Panc1 (cell line): ENCODE measurements at places on chromosomes 3 and 15. TPM values are rescaled to one million over a fixed set of nuclear protein-coding genes. Genes with fewer than 3 reads are reported as not detected.

The PYGO1 gene
- 2.4 TPM for total RNA-seq

The CILP gene
- 0.08 TPM for total RNA-seq

The ZDHHC23 gene
- 23.6 TPM for total RNA-seq

The MME gene
- 1.6 TPM for total RNA-seq

The NTRK3 gene
- not detected for total RNA-seq

The PSTPIP1 gene
- total RNA-seq, result 0.46 TPM

The ACKR4 gene
- not detected for total RNA-seq

The CAMK2N2 gene
- total RNA-seq, result 5.7 TPM

The PPP1R14D gene
- 0.64 TPM for total RNA-seq

The FRMD4B gene
- 0.90 TPM for total RNA-seq

The CCNB2 gene
- total RNA-seq, result 67.6 TPM

The TOP2B gene
- 63.1 TPM for total RNA-seq

- H3K4me1 ChIP-seq, result no peaks in the 10 kb centered on the region
- H3K27ac ChIP-seq, result no peak overlapping the region
- H3K27me3 ChIP-seq, result no peaks in the 10 kb centered on the region
- no peak overlapping the region for H3K4me3 ChIP-seq
- no peaks in the 10 kb centered on the region for H3K36me3 ChIP-seq
Observed at GRCh38 chr3:34150992-34151391, 352.6 kb downstream of the PDCD6IP start.

DNA sequence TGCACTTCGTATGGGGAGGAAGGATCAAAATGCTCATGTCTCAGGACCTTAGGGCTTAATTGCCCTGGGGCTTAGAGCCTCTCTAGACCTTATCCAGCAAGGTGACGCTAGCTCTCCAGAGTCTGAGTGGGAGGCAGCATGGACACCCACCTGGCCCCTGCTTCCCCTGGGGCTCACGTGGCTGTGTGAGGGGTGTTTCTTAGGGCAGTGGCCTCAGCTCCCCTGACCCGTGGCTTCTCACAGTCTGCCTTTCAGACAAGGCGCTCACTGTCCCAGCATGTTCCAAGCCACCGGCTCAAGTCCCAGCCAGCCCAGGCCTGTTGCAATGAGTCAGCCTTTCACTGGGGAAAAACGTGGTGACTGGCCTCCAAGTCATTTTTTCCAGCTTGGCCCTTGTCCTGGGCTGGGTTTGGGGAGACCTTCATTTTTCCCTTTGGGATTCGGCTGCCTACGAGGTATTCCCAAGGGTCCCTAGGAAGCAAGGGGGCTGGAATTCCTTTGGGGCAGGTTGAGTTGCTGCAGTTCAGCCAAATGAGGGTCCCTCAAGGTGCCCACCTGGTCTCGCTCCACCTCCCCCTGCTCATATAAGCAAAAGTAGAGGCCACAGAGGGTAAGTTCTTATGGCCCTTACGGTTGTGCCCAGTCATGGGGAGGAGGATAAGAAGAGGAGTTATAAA lies 15.7 kb downstream of the BHLHE40 start:
- no peaks in the 10 kb centered on the region for H3K36me3 ChIP-seq
- H3K27me3 ChIP-seq, result no peaks in the 10 kb centered on the region
- H3K4me3 ChIP-seq, result no peak overlapping the region
- peaks cover 29% of the 10 kb centered on the region for H3K4me1 ChIP-seq
- H3K27ac ChIP-seq, result peak overlapping the region; percentile 88

DNA sequence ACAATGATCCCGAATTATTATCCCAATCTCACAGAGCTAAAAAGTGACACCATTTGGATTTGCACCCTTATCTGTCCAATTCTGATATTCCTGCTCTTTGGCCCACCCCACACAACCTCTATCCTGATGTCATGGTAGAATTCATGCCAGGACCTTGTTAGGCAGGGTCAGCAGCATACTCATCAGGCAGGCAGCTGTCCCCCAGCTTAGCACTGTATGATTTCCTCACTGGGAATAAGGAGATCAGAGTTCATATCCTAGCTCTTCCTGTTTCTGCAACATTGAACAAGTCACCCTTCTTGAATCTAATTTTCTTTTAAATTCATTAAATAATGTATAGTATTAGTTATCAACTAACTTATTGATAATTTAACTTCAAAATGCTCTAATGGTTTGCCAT lies 12.0 kb upstream of the C3orf80 start:
- DNase-seq, result no peak
- H3K4me1 ChIP-seq, result no peaks in the 10 kb centered on the region
- H3K4me3 ChIP-seq, result no peak overlapping the region
- H3K27ac ChIP-seq, result no peak overlapping the region

DNA sequence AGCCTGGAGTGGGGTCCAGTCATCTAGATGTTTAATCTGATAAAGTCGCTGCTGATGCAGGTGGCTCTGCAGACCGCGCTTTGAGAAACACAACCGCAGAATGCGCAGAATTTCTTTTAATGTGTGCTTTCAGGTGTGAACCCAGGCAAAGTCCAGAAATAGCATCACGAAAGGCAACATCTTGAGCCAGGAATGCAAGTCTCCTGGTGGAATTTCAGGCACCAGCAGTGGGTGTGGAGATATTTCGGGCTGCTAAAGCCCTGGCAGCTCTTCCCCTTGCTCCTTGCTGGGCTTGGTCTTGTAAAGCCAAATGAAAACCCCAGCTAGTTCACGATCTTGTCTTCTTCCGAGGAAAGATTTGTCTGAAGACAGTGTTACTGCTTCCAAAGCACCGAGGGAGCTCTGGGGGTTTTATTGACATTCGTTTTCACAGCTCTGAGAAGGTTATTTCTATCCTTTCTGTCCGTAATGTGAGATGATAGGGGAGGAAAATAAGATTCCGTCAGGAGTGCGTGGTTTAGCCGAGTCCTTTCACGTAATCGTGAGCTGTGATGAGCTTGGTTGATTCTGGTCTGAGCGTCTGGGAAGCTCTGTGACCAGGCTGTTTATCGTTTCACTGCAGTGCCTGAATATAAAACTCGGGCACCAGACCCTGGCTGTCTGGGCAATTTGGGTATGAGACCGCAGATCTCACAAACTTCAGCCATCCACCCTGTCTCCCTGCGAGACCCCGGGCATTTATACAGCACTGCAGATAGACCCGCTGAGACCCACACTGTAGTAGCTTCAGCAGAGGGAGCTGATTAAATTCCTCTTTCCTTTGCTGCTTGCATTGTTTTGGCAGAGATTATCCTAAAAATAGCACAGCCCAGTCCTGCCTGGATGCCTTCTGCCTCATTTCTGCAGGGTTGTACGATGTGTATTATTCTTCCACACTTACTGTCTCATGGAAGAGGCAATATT lies 67.0 kb upstream of the SLC25A26 start:
- DNase-seq, result no peak
- no peak overlapping the region for H3K27ac ChIP-seq
- H3K27me3 ChIP-seq, result peaks cover 2% of the 10 kb centered on the region; the same call in 1 of the 2 replicates
- no peaks in the 10 kb centered on the region for H3K36me3 ChIP-seq

GRCh38 chr15:70512772-70513362 lies 250.5 kb downstream of the UACA start:
- H3K27me3 ChIP-seq, result no peaks in the 10 kb centered on the region
- H3K36me3 ChIP-seq, result no peaks in the 10 kb centered on the region
- peaks cover 32% of the 10 kb centered on the region for H3K4me1 ChIP-seq
- H3K4me3 ChIP-seq, result no peak overlapping the region

DNA sequence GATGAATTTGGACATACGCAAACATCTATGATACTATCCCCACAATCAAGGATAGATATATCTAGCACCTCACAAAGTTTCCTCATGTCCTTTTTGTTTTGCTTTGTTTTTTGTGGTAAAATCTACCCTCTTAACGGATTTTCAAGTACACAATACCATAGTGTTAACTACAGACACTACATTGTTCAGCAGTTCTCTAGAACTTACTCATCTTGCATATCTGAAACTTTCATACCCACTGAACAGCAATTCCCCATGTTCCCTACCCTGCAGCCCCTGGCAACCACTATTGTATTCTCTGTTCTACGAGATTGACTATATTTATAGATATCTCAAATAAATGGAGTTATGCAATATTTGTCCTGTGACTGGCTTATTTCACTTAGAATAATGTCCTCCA lies 58.1 kb upstream of the TJP1 start:
- no peak overlapping the region for H3K27ac ChIP-seq
- DNase-seq, result no peak

DNA sequence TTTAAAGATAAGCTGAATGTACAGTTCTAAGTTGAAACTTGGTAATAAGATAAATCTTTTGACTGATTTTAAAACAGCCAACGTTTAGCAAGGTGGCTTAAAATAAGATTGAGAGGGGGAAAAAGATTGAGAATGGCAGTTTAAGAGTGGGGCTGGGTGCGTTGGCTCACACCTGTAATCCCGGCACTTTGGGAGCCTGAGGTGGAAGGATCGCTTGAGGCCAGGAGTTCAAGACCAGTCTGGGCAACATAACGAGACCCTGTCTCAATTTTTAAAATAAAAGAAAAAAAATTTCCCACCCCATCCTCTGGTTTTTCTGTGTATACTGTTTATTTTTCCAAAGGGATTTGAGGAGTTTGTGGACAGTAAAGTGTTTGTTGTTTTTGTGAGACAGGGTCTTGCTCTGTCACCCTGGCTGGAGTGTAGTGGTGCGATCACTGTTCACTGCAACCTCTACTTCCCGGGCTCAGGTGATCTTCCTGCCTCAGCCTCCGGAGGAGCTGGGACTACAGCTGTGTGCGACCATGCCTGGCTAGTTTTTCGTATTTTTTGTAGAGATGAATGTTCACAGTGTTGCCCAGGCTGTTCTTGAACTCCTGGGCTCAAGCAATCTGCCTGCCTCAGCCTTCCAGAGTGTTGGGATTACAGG lies 3.0 kb downstream of the MAPK6 start:
- H3K27me3 ChIP-seq, result no peaks in the 10 kb centered on the region
- H3K4me3 ChIP-seq, result peak overlapping the region; percentile 77
- DNase-seq, result no peak
- peak overlapping the region; percentile 94 for H3K27ac ChIP-seq
- peaks cover 10% of the 10 kb centered on the region for H3K4me1 ChIP-seq
- H3K36me3 ChIP-seq, result no peaks in the 10 kb centered on the region; the same call in 1 of the 2 replicates

DNA sequence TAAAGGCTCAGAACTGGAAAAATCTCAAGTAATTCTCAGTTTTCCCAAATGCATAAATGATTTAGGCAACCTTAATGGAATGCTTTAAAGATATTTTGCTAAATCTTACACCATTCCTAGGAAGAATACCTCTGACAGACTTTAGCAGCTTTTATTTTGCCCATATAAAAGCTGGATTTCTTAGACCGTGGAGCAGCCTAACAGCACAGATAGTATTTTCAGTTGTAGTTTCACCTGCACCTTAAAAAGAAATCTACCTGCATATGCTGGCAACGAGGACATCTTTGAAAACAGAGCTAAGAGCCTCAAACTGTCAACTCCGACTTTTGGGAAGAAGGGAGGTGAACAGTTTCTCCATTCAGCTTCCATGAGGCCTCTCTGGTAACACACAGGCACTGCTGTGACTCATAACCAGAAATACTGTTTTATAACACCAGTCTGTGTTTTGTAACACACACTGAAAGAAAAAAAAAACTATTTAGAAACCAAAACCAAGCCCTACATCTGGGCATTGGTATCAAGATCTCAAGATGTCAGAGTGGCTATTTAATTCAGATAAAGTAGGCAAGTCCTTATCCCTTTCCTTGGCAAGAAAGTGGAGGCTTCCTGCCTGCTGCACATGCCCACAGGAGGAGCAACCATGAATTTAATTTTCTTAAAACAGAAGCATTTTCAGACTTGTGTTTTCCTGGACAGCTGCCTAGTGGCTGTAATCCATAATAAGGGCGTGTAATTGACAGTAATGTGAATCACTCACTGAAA lies 181.5 kb upstream of the ICE2 start:
- no peak for DNase-seq
- H3K4me1 ChIP-seq, result no peaks in the 10 kb centered on the region
- H3K36me3 ChIP-seq, result no peaks in the 10 kb centered on the region
- no peak overlapping the region for H3K4me3 ChIP-seq
- H3K27ac ChIP-seq, result no peak overlapping the region
- peaks cover 4% of the 10 kb centered on the region; the same call in 1 of the 2 replicates for H3K27me3 ChIP-seq

DNA sequence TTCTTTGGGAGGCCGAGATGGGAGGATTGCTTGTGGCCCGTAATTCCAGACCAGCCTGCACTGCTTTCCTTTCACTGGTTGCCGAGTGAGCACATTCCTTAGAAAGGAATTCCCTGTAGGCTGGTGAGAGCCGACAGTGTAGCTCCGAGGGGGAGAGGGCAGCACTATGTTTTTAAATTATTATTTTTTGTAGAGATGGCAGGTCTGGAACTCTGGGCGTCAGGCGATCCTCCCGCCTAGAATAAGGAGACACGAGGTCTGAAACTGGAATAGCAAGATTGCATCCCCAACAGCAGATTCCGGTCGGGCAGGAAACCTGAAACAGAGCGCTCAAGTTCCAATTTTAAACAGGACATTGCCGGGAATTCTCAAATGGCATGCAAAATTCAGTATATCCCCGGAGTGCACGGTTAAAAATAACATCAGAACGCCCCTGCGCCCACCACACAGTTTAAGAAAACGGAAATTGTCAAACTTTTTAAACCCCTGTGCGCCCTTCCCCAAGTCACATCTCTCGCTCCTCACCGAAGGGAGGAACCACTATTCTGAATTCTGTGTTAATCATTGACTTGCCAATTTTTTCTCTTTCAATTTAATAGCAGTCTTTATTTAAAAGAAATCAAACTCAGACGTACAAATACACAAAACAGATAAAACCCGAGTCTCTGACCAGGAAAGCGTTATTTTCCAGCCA lies 643 bp upstream of the RNU5B-1 start:
- peaks cover 18% of the 10 kb centered on the region for H3K4me1 ChIP-seq
- no peaks in the 10 kb centered on the region for H3K36me3 ChIP-seq
- peak overlapping the region; percentile 98 for H3K27ac ChIP-seq
- H3K4me3 ChIP-seq, result peak overlapping the region; percentile 63
- H3K27me3 ChIP-seq, result no peaks in the 10 kb centered on the region
- no peak for DNase-seq

- H3K27me3 ChIP-seq, result no peaks in the 10 kb centered on the region
- no peak for DNase-seq
- no peaks in the 10 kb centered on the region for H3K4me1 ChIP-seq
- H3K36me3 ChIP-seq, result no peaks in the 10 kb centered on the region
- no peak overlapping the region for H3K4me3 ChIP-seq
Observed at GRCh38 chr3:33962396-33962795, 164.0 kb downstream of the PDCD6IP start.

- no peak for DNase-seq
- peaks cover 3% of the 10 kb centered on the region for H3K4me1 ChIP-seq
- no peaks in the 10 kb centered on the region for H3K36me3 ChIP-seq
- peak overlapping the region; percentile 16 for H3K4me3 ChIP-seq
- no peaks in the 10 kb centered on the region for H3K27me3 ChIP-seq
- no peak overlapping the region for H3K27ac ChIP-seq
Observed at GRCh38 chr3:4495294-4496086, 2.3 kb downstream of the ITPR1 start.

GRCh38 chr3:120177707-120178306 lies 83.6 kb upstream of the GSK3B start:
- no peak for DNase-seq
- no peaks in the 10 kb centered on the region; the same call in 1 of the 2 replicates for H3K4me1 ChIP-seq
- H3K4me3 ChIP-seq, result no peak overlapping the region
- H3K27ac ChIP-seq, result no peak overlapping the region
- no peaks in the 10 kb centered on the region for H3K27me3 ChIP-seq

DNA sequence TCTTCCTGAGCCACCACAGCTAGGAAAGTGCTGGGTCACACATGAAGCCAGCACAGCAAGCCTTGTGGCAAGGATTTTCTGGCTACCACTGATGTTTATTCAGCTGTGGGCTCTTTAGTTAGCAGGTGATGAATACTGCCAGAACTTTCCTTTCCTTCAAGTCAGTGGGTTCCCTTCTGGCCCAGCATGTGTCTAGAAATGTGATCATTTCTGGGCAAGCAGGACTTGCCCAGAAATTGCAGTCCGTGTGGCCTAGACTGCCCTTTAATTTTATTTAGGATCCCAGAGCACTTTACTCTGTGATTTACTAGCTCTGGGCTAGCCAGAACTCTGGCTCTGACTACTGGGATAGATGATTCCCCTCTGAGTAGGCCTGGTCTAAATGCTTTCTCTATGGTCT lies 397.5 kb downstream of the ZIC4 start:
- no peaks in the 10 kb centered on the region for H3K36me3 ChIP-seq
- no peak overlapping the region for H3K4me3 ChIP-seq
- no peaks in the 10 kb centered on the region for H3K27me3 ChIP-seq
